ENCODE measurements at places on chromosomes 3 and 15.

- DNase-seq, result no peak
Observed at GRCh38 chr3:4568841-4569240, 75.7 kb downstream of the ITPR1 start.

GRCh38 chr3:36763850-36764703 lies at the start of gene DCLK3:
Gene DCLK3, minus strand, starts transcription at chr3:36764553. Its CDS starts 290 bp downstream, at chr3:36764263.
- DNase-seq, result peak; percentile 65

- no peak for DNase-seq
Observed at GRCh38 chr3:117589454-117589853, 879.9 kb downstream of the TUSC7 start.

- DNase-seq, result no peak
Observed at GRCh38 chr3:140530131-140530530, 147.7 kb upstream of the TRIM42 start.

- DNase-seq, result no peak
Observed at GRCh38 chr3:62723914-62724217, 151.3 kb downstream of the CADPS start.

- no peak for DNase-seq
Observed at GRCh38 chr3:115843206-115843605, 219.9 kb downstream of the GAP43 start.

DNA sequence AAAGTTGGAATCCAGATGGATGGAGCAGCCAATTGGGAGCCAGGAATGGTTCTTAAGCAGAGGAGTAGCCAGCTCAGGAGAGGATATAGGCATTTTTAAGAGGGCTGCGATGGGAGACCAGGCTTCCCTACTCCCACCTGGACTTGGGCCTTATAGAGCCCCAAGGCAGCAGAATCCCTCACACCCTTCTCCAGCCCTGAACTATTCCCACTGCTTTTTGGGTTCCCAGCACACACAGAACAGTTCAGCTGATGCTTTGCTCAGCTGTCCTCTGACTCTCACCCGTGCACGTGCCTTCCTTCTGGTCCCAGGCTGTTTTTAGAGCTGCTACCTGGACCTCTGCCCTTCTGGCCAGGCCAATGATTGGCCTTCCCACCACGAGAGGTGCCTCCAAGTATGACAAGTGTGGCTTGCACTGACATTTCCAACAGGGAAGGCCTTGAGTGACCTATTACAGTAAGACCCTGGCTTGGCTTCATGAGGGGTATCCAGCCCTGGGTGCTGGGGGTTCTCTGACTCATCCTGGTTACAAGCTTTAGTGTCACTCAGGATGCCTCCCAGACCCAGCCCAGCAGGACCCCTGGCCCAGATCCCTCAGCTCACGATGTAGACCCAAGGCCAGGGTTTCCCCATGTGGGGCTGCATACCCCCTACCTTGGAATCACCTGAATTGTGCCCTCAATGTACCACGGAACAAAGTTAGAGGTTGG lies 25.2 kb downstream of the NOX5 start:
- no peak for DNase-seq

- DNase-seq, result no peak
Observed at GRCh38 chr3:124467980-124468902, 262.0 kb upstream of the UMPS start.

DNA sequence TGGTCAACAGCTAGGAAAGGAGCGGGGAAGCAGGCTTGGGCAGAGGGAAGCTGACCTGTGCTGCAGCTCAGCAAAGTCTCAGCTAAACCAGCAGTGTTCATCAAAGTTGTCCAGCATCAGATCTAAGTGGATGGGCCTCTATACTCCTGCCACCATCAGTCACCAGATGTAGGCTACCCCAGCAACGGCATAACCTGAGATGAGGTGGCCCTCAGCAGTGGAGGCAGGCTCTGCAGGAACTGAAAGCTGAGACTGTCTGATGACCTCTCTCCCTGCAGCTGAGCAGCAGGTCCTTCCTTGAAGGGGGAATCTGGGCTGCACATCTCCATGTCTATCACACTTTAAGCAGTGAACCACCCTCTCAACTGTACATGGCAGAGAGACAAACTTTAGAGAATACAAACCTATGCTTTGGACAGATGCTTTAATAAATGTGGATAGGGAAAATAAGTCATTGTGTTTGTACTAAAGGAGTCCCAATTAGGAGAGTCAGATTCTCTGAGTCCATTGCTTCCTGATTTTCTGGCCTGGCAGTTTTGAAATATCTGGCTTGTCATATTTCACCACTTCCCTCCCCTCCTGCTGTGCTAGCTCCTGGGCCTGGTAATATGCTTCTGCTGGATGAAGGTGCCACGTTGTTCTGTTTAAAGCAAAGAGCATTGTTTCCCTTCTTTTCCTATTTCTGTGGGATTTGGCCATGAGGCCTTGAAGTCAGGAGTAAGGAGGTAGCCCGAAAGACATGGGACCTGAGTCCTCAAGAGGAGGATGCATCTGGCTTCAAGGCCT lies 11.1 kb upstream of the PSTPIP1 start:
- DNase-seq, result no peak

GRCh38 chr3:132405188-132405587 lies 12.1 kb upstream of the DNAJC13 start:
- DNase-seq, result no peak

DNA sequence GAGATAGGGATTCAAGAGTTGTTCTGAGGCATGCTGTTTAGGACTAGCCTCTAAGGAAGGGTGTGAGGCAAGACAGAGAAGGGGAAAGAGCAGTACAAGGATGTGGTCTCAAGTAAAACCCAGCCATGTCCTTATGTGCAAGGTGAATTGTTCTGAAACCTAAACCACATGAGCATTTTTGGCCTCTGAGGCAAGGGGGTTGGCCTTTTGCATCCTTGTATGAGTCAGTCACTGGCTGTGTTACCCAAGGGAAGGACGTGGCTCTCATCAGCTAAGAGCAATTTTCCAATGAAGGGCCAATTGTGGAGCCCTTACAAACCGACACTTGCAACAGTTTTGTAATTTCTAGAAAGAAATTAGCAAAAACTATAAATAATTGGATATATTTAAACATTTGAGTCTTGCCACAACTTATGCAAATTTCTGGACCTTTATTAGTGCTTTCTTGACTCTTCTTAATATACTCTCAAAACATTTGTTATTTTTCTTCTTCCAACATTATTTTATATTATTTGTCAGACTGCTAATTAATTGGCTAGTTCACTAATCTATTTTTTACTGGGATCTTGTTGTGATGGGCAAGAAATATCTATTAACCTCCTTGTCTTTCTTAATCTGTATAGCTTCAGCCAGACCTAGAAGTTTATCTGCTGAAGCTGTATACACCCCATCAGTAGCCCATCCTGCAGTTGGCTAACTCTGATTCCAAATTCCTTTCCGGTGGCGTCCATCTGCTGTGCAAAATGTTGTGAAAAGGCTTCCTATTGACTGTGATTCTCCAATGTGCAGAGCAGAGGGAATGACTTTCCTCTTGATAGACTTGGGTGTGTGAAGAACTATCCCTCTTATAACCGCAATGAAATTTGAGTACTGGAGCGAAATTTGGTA lies 97.7 kb upstream of the P2RY1 start:
- DNase-seq, result no peak

DNA sequence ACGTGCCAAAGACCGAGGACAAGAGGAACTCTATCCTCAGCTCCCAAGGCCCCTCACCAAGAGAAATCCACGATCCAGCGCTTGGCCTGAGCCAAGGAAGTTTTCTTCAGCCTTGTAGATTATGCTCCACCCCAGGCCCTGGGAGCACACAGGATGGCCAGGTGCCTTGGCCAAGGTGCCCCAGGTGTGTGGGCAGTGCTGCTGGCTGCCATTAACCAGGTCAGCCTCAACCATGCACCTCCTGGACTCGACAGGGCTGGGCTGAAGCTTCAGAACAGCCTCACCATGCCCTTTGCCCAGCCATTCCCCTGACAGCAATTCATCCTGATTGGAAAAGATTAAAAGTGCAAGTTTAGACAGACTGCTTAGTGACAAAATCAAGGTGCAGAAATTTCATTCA lies 10.9 kb upstream of the MESP1 start:
- DNase-seq, result no peak

DNA sequence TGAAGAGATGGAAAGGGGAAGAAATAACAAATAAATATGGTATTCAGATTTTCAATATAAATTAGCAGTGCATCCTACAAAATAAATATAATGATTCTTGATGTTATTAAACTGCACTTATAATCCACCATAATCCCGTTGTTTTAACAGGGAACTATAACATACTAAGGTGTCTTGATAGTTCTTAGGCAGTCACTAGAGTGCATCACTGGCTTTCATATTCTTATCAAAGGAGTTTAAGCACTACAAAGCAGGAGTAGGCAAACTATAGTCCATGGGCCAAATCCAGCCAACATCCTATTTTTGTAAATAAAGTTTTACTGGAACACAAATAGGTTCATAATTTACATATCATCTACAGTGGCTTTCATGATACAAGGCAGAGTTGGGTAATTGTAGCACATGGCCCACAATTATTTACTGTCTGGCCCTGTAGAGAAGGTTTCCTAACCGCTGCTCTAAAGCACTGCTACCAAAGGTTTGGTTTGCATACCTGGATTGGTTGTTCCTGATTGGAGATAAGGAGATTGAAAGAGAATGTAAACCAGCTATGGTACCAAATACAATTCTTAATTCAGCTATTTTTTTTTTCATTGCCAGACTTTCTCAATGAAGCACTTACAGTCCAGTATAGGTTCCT lies 104.3 kb downstream of the ZNF280D start:
- no peak for DNase-seq

Measured in sciatic nerve (tissue), 2 donors.